ENCODE measurements at places on chromosomes 6 and 20. TPM values are rescaled to one million over a fixed set of nuclear protein-coding genes. Genes with fewer than 3 reads are reported as not detected.

DNA sequence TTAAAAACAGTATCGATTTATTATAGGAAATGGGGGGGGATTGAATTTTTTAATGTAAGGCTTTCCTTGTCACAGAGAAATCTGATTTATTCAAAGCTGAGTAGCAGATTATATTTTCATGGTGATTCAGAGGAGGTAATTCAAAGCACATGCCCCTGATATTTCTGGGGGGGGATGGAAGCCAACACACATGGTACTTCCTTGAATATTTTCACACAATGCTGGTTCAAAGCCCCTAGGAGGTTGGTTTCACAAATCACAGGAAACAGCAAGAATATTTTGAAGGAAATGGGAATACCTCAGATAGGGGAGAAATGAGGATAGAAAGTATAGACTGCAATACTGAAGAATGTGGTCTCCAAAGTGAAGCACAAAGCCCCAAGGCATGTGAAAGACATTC lies 98.8 kb downstream of the RTN4IP1 start:
- no peak overlapping the region for H3K4me3 ChIP-seq
- H3K27me3 ChIP-seq, result no peaks in the 10 kb centered on the region
- DNase-seq, result no peak
- H3K36me3 ChIP-seq, result no peaks in the 10 kb centered on the region

DNA sequence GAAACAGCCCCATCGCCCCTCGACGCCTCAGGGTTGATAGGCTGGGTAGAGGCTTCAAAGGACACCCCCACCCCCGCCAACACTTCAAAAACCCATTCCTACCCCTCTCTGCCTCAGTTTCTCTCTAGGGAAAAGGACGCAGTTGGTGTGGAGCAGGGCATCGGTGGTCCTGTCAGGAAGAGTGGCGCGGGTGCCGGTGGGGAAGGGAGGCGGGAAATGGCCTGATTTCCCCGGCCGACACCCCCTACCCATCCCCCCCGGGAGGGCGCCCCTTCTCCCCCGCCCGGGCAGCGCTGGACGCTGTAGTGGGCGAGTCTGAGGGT lies 367 bp downstream of the NRSN2 start:
- no peaks in the 10 kb centered on the region for H3K27me3 ChIP-seq
- DNase-seq, result no peak
- peaks cover 17% of the 10 kb centered on the region for H3K4me1 ChIP-seq
- peaks cover 11% of the 10 kb centered on the region for H3K36me3 ChIP-seq

GRCh38 chr6:75116946-75117345 lies 88.9 kb downstream of the COL12A1 start:
- H3K4me1 ChIP-seq, result no peaks in the 10 kb centered on the region
- H3K27ac ChIP-seq, result no peak overlapping the region
- no peaks in the 10 kb centered on the region for H3K27me3 ChIP-seq

DNA sequence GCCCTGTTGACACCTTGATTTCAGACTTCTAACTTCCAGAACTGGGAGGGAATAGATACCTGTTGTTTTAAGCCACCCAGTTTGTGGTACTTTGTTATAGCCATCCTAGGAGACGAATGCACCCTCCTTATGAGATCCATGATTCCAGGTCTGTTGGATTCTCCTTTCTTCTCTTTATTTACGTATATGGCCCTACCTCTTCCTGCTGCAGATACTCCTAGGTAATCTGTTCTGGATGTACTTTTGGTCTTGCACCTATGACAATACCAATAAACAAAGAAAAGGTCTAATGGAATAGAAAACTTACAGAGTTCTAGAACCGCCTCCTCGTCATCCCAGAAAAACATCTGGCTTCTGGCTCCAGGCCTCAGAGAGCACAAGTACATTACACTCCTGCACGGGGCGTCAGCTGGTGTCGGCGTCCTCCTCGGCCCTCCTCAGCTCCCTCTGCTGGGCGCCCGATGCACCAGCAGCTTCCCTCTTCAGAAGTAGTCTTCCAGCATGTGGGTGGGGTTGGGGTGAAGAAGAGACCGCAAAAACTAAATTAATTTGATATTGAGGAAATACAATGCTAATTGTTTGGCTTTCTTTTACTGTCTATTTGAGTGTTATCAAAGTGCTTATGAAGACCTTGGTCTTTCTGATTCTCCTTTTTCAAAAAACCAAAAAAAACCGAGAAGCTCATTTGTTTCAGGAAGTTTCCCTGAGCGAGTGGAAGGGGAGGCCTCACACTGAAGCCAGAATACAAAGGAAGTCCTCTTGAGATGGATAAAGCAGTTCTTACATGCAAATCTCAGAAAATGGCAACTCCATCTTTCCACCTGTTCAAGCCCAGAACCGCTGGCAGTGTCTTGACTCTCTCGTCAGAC lies 9.7 kb upstream of the ATXN1 start:
- DNase-seq, result peak; percentile 90
- H3K27me3 ChIP-seq, result no peaks in the 10 kb centered on the region
- no peak overlapping the region for H3K4me3 ChIP-seq
- peaks cover 69% of the 10 kb centered on the region for H3K4me1 ChIP-seq
- H3K36me3 ChIP-seq, result no peaks in the 10 kb centered on the region
- H3K27ac ChIP-seq, result no peak overlapping the region

DNA sequence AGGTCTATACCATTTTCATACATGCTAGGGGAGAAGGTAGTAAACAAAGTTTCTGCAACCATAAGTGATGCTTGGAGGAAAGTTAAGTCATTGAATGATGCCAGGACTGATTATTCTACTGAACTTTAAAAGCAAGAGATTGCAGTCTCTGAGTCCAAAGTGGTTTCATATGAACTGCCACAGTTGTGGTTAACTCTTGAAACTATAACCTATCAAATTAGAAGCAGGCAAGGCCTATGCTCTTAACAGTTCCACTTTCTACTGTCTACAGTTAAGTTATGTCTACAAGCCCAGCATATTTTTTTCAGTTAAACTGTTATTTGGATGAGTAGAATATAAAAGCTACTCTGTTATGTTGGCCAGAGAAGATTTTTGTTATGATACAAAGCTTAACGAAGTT lies 326.5 kb upstream of the RUNX2 start:
- no peak overlapping the region for H3K4me3 ChIP-seq
- H3K4me1 ChIP-seq, result no peaks in the 10 kb centered on the region
- no peak overlapping the region for H3K27ac ChIP-seq
- no peak for DNase-seq

DNA sequence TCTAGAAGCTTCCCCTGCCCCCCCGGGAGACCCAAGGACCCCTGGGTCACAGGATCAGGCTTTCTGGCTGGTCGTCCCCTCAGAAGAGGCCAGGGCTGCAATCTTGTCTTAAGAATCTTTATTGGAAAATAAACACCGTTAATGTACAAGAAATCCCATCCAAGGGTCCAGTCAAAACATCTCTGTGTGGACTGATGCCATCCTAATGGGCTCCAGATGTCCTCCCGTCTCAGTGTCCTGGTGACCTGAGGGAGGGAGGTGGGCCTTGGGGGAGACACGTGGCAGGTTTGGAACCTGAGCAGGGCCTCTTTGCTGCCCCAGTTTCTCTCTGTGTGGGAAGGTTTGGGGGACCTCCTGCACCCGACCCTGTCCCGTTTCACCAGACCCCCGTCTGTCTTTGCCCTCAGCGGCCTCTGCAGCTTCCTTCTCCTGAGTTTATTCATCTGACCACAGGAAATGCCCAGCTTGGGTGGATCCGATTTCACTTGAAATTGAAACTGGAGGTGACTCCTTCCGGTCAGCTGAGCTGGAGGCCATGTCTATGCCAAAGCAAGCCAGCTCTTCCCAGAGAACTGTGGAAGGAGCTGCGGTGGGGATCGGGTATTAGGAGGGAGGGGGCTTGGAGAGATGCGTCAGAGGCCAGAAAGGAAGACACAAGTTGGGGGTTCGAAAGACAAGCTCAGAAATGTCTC lies 75.1 kb downstream of the SLC2A10 start:
- H3K27ac ChIP-seq, result no peak overlapping the region
- peaks cover 12% of the 10 kb centered on the region for H3K27me3 ChIP-seq

DNA sequence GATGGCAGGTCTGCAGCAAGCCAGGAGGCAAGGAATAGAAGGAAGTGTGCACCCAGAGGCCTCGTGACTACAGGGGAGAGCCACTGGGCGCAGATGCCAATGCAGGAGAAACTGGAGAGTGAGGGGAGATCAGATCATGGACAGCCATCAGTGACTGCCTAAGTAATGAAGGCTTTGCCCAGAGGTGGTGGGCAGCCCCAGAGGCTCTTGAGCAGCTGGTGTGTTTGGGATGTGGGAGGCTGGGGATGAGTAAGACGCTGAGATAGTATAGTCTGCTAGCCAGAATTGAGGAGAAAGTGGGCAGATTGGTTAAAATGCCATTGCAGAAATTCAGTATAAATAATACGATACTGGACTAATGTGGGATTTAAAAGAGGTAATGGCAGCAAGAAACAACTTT lies 111.9 kb downstream of the MAP3K4 start:
- H3K27ac ChIP-seq, result no peak overlapping the region
- no peaks in the 10 kb centered on the region for H3K27me3 ChIP-seq
- peaks cover 30% of the 10 kb centered on the region for H3K36me3 ChIP-seq
- DNase-seq, result no peak

DNA sequence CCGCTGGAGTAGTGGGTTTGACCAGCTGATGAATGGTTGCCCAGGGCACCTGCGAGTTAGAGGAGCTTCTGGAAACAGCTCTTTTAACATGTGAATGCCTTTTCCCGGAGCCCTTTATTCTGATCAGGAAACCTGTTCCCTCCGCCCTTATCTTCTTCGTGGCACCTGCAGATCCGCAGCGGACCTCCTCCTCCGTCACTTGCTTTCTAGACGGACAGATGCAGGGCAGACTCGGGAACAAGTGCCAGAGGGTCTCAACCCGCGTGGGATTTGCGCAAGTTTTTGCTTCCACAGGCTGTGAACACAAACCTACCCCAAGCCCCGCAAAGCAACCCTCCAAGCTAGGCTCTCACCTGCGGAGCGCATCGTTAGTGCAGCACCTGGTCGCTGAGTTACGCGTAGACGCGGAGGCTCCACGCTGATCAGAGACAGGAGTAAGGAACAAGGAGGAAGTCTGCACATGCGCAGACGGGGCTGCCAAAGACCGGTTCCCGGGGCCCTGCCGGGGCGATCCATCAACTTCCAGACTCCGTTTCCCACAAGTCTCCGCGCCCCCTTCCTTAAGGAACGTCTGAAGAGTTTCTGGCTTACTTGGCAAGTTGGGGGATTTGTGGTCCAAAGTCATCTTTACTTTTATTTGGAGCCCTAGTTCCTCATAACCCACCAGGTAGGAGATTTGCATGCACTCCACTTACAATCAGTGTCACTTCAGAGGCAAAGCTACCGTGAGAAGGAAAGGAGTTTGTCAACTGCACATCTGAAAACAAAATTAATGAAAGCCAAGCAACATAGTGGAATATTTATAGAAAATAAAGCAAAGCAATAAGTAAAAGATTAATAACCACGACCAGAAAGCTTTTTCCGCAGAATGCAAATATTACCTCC lies 52.7 kb upstream of the ELMO2 start:
- H3K36me3 ChIP-seq, result no peaks in the 10 kb centered on the region
- no peak overlapping the region for H3K4me3 ChIP-seq
- H3K27me3 ChIP-seq, result peaks cover 9% of the 10 kb centered on the region
- no peak overlapping the region for H3K27ac ChIP-seq
- no peaks in the 10 kb centered on the region for H3K4me1 ChIP-seq
- peak; percentile 31 for DNase-seq

- peak; percentile 90 for DNase-seq
- peak overlapping the region; percentile 68 for H3K27ac ChIP-seq
- H3K36me3 ChIP-seq, result peaks cover 5% of the 10 kb centered on the region
- no peaks in the 10 kb centered on the region for H3K27me3 ChIP-seq
- peaks cover 68% of the 10 kb centered on the region for H3K4me1 ChIP-seq
- H3K4me3 ChIP-seq, result peak overlapping the region; percentile 20
Observed at GRCh38 chr6:149852180-149852579, 12.0 kb downstream of the LRP11 start.

DNA sequence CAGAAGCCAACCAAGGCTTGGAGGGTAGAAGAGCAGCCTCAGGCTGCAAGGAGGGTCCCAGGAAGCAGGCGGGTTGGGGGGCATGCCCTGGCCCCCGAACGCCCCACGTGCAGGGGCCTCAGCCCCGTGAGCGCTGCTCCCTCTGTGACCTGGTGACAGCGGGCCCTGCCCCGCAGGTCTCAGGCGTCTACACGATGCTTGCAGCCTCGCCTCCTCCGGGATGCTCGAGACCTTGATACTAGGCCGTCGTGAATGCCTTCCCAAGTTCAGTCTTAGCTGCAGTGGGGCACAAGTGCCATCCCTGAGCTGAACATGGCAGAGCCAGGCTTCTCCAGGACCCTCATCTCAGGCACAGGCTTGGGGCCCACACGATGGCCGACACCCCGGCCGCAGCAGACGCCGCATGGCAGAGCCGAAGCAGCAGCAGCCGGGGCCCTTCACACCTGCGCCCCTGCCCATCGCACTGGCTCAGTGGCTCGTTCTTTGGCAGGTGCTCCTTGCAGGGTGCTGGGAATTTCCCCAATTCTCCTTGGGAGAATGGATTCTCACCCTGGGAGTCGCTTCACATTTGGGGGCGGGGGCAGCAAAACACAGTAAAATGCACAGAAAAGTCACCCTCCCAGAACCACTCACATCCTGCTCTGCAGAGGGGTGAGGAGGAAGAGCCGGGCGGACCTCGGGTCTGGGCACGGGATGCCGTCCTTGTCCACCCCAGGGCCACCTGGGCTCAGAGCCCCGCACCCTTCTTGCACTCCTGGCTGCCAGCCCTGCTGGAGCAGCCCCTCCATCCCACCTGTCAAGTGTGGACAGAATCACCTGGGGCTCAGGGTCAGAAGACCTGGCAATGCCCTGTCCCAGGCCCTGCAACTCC lies 161.8 kb downstream of the DLL1 start:
- no peak overlapping the region for H3K27ac ChIP-seq
- no peaks in the 10 kb centered on the region for H3K27me3 ChIP-seq
- no peak for DNase-seq
- H3K36me3 ChIP-seq, result no peaks in the 10 kb centered on the region
- no peaks in the 10 kb centered on the region for H3K4me1 ChIP-seq
- H3K4me3 ChIP-seq, result no peak overlapping the region

- H3K4me3 ChIP-seq, result no peak overlapping the region
- H3K4me1 ChIP-seq, result peaks cover 35% of the 10 kb centered on the region
- no peak overlapping the region for H3K27ac ChIP-seq
- DNase-seq, result no peak
- no peaks in the 10 kb centered on the region for H3K36me3 ChIP-seq
Observed at GRCh38 chr6:167836721-167837120, 10.0 kb downstream of the AFDN start.

GRCh38 chr20:45953672-45954071 lies 18.3 kb downstream of the ZNF335 start:
- H3K27me3 ChIP-seq, result no peaks in the 10 kb centered on the region
- peaks cover 76% of the 10 kb centered on the region for H3K36me3 ChIP-seq
- no peaks in the 10 kb centered on the region for H3K4me1 ChIP-seq
- DNase-seq, result no peak
- H3K27ac ChIP-seq, result no peak overlapping the region

DNA sequence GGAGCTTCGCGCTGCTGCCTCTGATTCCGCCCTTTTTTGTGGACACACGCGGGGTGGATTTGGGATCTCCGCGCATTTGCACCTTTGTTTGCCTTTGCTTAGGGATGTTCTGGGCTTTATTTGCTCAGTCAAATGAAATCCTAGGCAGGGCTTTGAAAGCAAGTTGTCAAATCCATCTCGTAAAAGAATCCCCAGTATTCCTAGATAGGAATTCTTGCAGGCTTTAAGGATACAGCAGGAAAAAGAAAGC lies 453 bp downstream of the CEP57L1 start:
- H3K4me1 ChIP-seq, result peaks cover 15% of the 10 kb centered on the region
- H3K4me3 ChIP-seq, result peak overlapping the region; percentile 74

GRCh38 chr6:47419621-47420020 lies 58.0 kb upstream of the CD2AP start:
- no peak for DNase-seq

- no peaks in the 10 kb centered on the region for H3K27me3 ChIP-seq
- peak; percentile 74 for DNase-seq
- H3K36me3 ChIP-seq, result no peaks in the 10 kb centered on the region
- no peak overlapping the region for H3K4me3 ChIP-seq
- peaks cover 50% of the 10 kb centered on the region for H3K4me1 ChIP-seq
Observed at GRCh38 chr6:6751619-6752023, 163.1 kb downstream of the LY86 start.

The EEF1A1 gene
- 9,713 TPM for total RNA-seq

The GINS1 gene
- total RNA-seq, result 60.0 TPM

The RIPPLY2 gene
- 4.0 TPM for total RNA-seq

The CBFA2T2 gene
- total RNA-seq, result 15.2 TPM

The TMEM151B gene
- 9.9 TPM for total RNA-seq

Measured in A673 (cell line).